ENCODE measurements at places on chromosomes 13 and 19. TPM values are rescaled to one million over a fixed set of nuclear protein-coding genes. Genes with fewer than 3 reads are reported as not detected.

The CEACAM4 gene
- total RNA-seq, result not detected

The TMTC4 gene
- total RNA-seq, result 11.3 TPM

The MAB21L1 gene
- not detected for total RNA-seq

The FIZ1 gene
- 24.1 TPM for total RNA-seq

The NOSIP gene
- total RNA-seq, result 108 TPM

The ZNF850 gene
- total RNA-seq, result 0.45 TPM

The TNFRSF19 gene
- 4.2 TPM for total RNA-seq

The KIR3DL2 gene
- not detected for total RNA-seq

The PRTN3 gene
- 0.23 TPM for total RNA-seq

The CACNG7 gene
- 9.3 TPM for total RNA-seq

The SBK2 gene
- total RNA-seq, result 1.4 TPM

The CYP4F2 gene
- 0.07 TPM for total RNA-seq

The FBN3 gene
- total RNA-seq, result not detected

The CA11 gene
- total RNA-seq, result 11.4 TPM

The RDH8 gene
- 0.24 TPM for total RNA-seq

The ANGPTL8 gene
- total RNA-seq, result not detected

The FUT3 gene
- total RNA-seq, result not detected

The KLF1 gene
- 0.10 TPM for total RNA-seq

The ZNF724 gene
- total RNA-seq, result 0.65 TPM

The HTR2A gene
- total RNA-seq, result not detected

The RNF113B gene
- total RNA-seq, result not detected

The GMIP gene
- total RNA-seq, result 6.3 TPM

The RYR1 gene
- 5.5 TPM for total RNA-seq

The SLC8A2 gene
- 0.25 TPM for total RNA-seq

The ZNF491 gene
- total RNA-seq, result not detected

The ACP7 gene
- 0.05 TPM for total RNA-seq

The PGLYRP1 gene
- total RNA-seq, result not detected

The KLK12 gene
- total RNA-seq, result not detected

The TEX29 gene
- not detected for total RNA-seq

The GSX1 gene
- total RNA-seq, result not detected

The IL17D gene
- total RNA-seq, result 1.3 TPM

The NLRP4 gene
- not detected for total RNA-seq

The CLDND2 gene
- total RNA-seq, result 4.6 TPM

The ALKBH7 gene
- 38.7 TPM for total RNA-seq

The RAB20 gene
- total RNA-seq, result 2.8 TPM

The RUBCNL gene
- total RNA-seq, result 0.12 TPM

The PTBP1 gene
- 202 TPM for total RNA-seq

The SHISA7 gene
- not detected for total RNA-seq

The FXYD3 gene
- total RNA-seq, result 0.36 TPM

The IGFLR1 gene
- total RNA-seq, result 12.0 TPM

The C1QTNF9B gene
- not detected for total RNA-seq

The ZNF552 gene
- total RNA-seq, result 6.0 TPM

The LILRB5 gene
- not detected for total RNA-seq

The GAPDHS gene
- not detected for total RNA-seq

The SYNGR4 gene
- total RNA-seq, result 4.6 TPM

The PSG2 gene
- not detected for total RNA-seq

The CLC gene
- total RNA-seq, result not detected

The SOX21 gene
- 0.91 TPM for total RNA-seq

The SPTBN4 gene
- total RNA-seq, result 0.34 TPM

The ALOX5AP gene
- total RNA-seq, result 10.3 TPM

The PINLYP gene
- 0.20 TPM for total RNA-seq

The FFAR3 gene
- total RNA-seq, result not detected

The LENG1 gene
- 8.4 TPM for total RNA-seq

The MYDGF gene
- total RNA-seq, result 137 TPM

The CGB8 gene
- total RNA-seq, result 2.6 TPM

The EFNA2 gene
- total RNA-seq, result 2.4 TPM
